ENCODE measurements at places on chromosomes 16 and 17. TPM values are rescaled to one million over a fixed set of nuclear protein-coding genes. Genes with fewer than 3 reads are reported as not detected.
A peak's percentile ranks its signal among the peaks of the same experiment; 100 is the strongest.

DNA sequence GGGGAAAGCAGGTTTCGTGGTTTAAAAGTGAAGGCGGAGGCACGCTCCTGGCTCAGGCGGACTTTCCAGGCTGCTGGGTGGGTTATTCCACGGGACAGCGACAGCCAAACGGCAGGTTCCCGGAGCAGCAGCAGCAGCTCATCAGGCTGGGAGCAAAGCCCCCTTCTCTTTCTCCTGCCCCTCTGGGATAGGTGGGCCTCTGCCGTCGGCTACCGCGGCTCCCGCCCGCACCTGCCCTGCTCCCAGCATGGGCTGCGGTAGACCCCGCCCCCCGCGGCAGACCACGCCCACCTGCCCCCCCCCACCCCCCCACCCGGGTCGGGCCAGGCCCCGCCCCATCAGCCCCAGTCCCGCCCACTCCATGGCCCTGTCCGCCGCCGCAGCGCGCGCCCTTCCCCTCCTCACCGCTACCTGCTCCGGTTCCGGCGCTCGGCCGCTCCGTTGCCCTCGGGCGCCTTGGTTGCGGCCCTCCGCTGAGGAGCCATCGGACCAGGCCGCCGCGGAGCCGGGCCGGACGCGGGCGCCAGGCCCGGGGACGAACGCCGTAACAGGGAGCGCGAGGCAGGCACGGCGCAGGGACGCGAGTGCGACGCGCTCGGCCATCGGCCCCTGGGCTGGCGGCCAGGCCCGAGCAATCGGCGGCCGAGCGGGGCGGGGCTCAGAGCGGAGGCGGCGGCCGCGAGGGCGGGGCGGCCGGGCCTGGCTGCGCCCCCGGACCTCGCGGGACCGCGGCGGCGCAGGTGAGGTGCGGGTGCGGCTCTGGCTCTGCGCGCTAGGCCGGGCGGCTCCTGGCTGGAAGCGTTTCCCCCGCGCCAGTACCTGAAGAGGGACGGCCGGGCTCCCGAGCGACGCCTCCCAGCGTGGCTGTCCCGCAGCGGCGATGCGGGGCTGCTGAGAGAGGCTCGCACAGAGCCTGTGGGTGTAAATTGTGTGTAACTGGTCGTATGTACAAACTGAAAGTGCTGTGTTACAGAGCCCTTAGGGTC, at the start of the genes HEXD and OGFOD3:
HEXD (plus strand) TSS at position 347 of the 986 bp plus-strand sequence. CDS start 1,453 bp downstream, outside the sequence.
OGFOD3 (minus strand) TSS at position 586 of the 986 bp plus-strand sequence; CDS start at position 485, 101 bp downstream.
- DNase-seq: peak; percentile 80

- DNase-seq: no peak
Measured at GRCh38 chr17:18159551-18160120, 24.0 kb upstream of the ALKBH5 start.

DNA sequence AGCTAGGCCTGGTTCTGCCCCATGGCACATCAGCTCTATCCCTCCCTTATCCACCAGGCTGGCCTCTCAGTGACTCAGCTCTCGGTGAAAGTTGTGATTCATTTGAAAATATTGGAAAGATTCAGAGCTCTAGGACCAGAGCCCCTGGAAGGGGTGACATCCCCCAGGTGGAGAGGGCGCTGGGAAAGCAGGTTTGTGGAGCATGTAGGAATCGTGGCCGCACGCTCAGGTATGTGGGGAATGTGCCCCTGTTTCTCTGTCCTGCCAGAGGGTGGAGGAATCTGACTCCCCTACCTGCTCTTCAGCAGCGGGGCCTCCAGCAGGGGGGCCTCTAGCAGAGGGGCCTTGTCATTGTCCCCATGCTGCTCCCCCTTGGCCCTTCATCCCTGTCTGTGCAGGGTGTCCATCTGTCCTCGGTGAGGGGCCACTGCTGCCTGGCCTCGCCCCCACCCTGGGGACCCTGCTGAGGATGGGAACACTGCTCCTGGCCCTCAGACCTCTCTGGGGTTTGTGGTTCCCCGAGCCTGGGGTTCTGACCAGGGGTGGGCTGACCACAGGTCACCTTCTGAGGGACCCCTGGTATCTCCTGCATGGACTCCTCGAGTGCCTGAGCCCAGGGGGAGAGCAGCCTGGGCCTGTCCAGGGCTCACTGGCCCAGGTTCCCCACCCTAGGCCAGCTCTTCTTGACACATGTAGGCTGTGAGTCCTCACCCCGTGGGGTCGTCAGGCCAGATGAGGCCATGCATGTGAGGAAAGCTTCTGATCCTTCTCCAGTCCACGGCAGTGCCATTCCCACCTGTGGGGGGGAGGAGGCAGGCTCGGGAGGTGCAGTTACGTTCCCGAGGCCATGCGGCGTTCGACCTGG, 47.5 kb downstream of the NT5M start:
- no peak for DNase-seq

- DNase-seq: no peak
Measured at GRCh38 chr17:79269620-79270019, 195.0 kb downstream of the ENGASE start.

DNA sequence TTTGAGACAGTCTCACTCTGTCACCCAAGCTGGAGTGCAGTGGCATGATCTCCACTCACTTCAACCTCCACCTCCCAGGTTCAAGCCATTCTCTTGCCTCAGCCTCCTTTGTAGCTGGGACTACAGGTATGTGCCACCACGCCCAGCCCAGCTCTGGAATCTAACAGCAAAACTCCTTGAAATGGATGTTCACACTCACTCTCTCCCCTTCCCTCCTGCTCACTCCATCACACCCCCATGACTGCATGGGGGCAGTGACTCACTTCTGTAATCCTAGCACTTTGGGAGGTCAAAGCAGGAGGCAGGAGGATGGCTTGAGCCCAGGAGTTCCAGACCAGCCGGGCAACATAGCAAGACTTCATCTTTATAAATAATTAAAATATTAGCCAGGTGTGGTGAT, 11.1 kb upstream of the TFAP4 start:
- no peak for DNase-seq

- peak; percentile 60 for DNase-seq
Measured at GRCh38 chr17:50219939-50220465, 18.6 kb upstream of the COL1A1 start.

GRCh38 chr17:17832032-17832363, 4.8 kb downstream of the SREBF1 start:
- DNase-seq: no peak

GRCh38 chr16:84141143-84141670, 3.8 kb downstream of the HSDL1 start:
- no peak for DNase-seq

GRCh38 chr16:23119570-23119969, 29.7 kb downstream of the USP31 start:
- no peak for DNase-seq

DNA sequence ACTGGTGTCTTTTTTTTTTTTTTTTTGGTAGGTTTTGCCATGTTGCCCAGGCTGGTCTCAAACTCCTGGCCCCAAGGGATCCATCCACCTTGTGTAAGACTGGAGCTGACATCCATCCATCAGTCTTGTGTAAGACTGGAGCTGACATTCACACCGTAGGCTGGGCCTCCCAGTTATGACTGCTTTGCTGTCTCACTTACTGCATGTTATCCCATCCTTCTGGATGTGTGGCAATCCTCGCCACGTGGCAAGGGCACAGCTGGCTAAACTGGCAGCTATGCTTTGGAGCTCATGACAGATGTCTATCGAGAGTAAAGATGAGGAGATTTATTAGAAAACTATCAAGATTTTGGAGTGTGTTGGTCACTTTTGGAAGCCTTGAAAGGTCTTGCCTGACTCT, 115.1 kb downstream of the ABCA8 start:
- no peak for DNase-seq

- DNase-seq: no peak
Measured at GRCh38 chr16:9322769-9323168, 231.3 kb downstream of the HAPSTR1 start.

GRCh38 chr17:35890774-35891155, 10.6 kb upstream of the CCL5 start:
- DNase-seq: no peak

DNA sequence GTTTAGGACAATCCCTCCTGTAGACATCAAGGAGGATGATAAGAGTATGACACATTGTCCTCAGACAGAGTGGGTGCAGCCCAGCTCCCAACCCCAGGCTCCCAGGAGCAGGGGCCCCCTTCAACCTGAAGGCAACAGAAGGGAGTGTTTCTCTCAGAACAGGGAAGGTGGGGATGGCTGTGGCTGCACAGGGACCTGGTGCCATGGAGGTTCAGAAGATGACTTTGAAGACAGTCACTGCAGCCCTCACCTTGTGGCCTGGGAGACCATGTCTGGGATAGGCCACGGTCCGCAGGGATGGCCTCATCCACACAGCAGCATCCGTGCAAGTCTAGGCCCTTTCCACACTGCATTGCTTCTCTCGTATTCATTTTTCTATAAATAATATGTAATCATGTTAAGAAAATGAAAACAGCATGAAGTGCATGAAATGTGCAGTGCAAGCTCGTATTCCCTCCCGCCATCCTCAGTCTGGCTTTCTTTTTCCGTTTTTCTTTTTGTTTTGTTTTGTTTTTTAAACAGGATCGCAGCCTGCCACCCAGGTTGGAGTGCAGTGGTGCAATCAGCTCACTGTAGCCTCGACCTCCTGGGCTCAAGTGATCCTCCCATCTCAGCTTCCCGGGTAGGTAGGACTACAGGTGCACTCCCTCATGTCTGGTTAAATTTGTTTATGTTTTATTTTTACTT, 71.1 kb downstream of the METRNL start:
- no peak for DNase-seq

DNA sequence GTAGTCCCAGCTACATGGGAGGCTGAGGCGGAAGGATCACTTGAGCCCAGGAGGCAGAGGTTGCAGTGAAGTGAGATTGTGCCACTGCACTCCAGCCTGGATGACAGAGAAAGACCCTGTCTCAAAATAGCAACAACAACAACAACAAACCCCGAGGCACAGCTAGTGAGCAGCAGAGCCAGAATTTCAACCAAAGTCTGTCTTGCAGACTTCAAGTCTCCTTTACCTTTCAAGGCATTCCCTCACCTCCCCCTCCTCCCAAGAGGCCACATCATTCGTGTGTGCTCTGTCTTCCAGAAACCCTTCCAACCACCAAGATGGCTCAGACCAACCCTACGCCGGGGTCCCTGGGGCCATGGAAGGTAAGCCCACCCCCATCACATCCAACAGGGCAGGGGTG, 2.2 kb downstream of the CRYBA1 start:
- DNase-seq: no peak

DNA sequence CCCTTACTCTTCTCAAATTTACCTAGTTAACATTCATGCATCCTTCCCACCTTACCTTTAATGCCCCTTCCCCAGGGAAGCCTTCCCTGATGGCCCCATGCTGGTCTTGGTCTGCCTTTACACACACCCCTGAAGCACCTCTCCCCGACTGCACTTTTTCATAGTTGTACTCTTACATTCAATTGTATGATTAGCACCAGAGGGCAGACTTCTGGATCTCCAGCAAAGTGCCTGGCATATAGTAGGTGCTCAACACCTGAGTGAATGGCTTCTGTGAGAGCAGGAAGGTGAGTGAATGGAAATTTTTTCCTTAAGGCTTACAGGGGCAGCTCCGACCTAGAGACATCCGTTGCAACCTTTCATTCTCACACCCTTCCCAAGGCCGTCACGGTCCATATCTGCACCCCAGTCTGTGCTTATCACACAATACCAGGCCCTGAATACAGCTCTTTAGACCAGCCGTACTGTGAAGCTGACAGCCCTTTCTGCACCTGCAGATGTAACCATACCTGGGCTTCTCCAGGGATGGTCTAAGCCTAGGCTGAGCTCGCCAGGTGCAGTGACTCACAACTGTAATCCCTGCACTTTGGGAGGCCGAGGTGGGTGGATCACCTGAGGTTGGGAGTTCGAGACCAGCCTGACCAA, 4.4 kb downstream of the PGAP3 start:
- no peak for DNase-seq

GRCh38 chr17:2453325-2453724, 52.5 kb upstream of the MNT start:
- no peak for DNase-seq

DNA sequence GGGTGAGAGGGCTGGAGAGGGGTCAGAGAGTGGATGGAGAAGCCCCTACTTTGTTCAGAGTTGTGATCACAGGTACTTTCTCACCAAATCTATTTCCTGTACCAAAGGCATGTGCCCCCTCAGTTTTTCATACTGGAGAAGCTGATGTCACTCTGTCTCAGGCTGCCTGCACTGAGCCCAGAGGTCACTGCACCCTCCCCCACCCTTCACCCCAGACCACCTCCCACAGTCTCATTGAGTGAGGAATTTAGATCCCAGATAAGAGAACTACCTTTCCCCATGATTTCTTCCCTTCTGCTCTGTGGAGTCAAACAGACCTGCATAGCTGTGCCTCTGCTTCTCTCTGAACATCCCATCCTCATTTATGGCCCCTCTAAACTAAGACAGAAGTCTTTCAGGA, 140.0 kb upstream of the IRX6 start:
- DNase-seq: no peak

DNA sequence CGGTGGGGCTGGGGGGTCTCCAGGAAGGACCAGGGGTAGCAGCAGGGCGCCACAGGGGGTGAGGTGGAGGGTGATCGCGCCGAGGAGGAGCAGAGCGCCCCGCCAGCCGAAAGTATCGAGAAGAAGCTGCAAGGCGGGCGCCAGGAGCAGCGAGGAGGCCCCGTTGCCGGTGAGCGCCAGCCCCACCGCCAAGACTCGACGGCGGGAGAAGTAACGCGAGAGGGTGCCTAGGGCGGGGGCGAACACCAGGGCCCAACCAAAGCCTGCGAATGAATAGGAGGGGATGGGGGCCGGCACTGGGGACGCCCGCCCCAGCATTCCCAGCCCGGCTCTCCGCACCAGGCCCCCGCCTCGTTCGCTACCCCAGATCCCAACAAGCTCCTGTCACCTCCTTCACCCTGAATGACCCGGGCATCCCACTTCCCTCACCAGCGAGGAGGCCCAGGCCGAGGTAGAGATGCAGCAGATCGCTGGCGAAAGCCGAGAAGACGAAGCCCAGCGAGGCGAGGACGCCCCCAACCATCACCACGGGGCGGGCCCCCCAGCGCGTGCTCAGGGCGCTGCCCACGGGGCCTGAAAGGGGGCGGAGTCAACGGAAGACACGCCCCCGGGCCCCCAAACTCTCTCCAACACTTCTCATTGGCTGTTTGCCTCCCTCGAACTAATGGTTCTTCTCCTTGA, 1.3 kb downstream of the SLC16A11 start:
- DNase-seq: peak; percentile 75

DNA sequence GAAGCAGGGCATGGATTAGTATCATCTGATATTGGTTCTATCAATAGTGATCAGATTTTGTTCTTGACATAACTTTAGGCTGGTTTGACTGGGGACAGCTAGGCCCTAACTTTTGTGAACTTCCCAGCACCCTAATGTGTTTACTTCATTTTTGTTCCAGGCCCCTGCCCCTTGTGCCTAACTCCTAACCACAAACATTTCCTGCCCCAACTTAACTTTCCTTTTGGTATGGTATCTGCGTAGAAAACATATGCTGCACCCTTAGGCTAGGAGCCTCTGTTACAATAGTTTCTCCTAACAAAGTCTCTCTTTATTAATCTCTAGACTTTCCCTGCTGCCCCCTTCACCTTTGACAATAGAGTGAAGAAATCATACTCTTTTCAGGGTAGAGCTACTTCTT, 2.5 kb downstream of the ADPRM start:
- DNase-seq: no peak

The WNT3 gene
- total RNA-seq: 1.2 TPM

The TEKT5 gene
- total RNA-seq: not detected

The CDK10 gene
- total RNA-seq: 29.8 TPM

The SYT17 gene
- total RNA-seq: 0.66 TPM

The SLC47A2 gene
- total RNA-seq: not detected

The ITGAL gene
- total RNA-seq: 1.8 TPM

The BICDL2 gene
- not detected for total RNA-seq

The CCL8 gene
- 44.3 TPM for total RNA-seq

The TBC1D3E gene
- total RNA-seq: not detected

The HBA2 gene
- total RNA-seq: 2,038 TPM
